NCI-H1436 treated with DMSO at 0.1 percent for 48 hours (cell line): ENCODE measurements at places on chromosomes 13 and 19.

GRCh38 chr19:40213882-40214570 lies 4.2 kb downstream of the TTC9B start:
- DNase-seq = no peak

- DNase-seq = no peak
Measured at GRCh38 chr13:37070145-37070695, 10.7 kb upstream of the SUPT20H start.

DNA sequence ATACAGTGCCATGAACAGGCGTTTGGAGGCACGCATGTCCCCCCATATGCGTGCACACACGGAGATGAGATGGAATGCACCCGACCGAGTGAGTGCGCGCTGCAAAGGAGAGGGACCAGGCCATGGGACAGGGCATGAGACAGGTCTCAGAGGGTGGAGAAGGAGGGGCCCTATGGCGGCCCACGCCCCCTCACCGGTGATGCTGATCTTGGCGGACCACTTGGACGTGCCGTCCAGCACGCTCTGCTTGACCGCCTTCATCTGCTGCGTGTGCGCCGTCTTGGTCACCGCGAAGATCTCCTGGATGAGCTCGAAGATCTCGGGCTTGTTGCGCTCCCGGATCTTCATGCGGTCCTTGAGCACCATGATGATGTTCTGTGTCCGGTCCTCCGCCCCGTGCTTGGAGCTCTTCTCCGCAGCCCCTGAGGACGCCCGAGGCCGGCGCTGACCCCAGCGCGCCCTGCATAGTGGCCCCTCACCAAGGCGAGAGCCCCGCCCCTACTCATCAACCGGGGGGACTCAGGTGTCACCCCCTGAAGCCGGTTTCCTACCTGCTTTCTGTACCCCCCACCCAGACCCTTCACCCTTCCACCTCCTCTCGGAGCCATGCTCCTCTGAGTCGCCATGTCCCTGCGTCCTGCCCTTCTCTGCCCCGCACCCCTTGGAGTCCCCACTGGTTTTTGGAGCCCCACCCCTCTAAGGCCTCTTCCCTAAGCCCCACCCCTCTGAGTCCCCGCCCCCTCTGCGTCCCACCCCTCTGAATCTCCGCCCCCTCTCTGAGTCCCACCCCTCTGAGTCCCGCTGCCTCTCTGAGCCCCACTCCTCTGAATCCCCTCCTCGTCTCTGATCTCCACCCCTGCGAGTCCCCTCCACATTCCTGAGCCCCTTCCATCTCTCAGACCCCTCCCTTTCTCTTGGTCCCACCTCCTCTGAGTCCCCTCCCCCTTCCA lies 40.8 kb downstream of the UNC13A start:
- no peak for DNase-seq

DNA sequence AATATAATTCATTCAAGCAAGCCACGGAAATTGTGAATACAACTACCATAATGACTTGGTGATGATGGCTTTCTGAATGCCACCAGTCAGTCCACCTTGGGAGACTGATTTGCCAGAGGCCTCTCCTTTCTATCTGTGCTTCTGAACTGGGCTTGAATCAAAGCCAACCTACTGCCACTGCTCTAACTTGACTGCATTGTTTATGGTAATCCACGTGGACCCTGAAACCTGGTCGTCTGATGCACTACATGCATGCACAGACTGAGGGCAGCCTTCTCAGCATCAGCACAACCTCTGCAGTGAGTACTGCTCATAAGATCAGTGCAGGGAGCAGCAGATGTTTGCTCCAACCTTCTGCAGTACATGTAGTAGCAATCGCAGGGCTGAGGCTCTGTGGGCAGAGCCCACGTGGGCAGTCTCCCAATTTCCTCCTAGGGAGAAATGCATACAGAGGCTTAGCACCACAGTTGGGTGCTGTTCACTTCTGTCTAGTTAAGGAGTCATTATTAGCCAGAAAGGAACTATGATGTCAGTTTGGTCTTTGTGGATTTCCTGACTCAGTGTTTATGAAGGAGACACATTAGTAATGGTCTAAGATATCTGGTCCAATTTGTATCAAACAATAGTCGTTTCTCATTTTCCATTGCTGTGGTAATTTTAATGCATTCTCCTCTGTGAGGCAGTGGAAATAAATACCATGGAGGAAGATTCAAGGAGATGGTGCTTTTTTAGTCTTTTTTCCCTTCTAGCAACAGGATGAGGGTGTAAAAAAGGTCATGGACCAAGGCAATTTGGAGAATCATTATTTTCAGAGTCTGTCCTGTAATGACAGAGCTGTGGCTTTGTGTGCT lies 82.5 kb downstream of the AKAP11 start:
- no peak for DNase-seq

- no peak for DNase-seq
Measured at GRCh38 chr13:97369261-97369893, 64.6 kb upstream of the RAP2A start.

- no peak for DNase-seq
Measured at GRCh38 chr19:33520844-33521479, 629 bp downstream of the PEPD start.

GRCh38 chr13:46753137-46753536 lies 43.8 kb downstream of the ESD start:
- DNase-seq = no peak

DNA sequence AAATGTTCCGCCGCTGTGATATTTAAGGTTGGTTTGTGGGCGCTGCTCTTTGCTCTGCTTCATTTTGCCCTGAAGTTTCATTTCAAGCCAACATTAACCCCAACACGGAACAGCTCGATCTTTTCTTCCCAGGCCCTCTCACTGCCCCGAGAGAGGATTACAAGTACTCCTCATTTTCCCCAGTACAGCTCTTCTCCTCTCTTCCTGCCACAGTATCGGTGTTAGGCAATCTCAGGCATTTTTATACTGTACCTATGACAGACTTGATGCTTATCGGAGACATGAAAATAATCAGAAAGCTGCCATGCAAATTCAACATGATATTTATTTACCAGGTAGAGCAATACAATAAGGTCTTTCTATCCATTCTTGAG lies 1.3 kb upstream of the EDNRB start:
- no peak for DNase-seq

GRCh38 chr19:34145741-34146202 lies 26.5 kb upstream of the LSM14A start:
- DNase-seq = no peak

DNA sequence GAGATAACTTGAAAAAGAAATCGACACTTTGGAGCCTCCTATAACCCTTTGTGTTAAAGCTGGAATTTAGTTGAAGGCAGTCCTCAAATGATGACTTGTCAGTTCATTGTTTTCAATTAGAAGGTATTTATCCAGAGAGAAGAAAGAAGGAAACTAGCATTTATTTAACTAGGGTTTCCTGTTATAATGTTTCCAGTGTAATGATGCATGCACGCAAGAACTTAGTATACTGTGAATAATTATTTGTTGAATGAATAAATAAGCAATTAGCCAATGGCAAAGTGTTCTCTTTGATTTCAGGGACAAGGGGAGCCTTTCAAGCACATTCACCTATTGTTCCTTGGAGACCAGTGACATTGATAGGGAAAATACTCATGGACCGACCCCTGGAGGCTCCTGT lies 307.4 kb downstream of the KLF5 start:
- DNase-seq = no peak

GRCh38 chr19:34997071-34997617 lies 3.0 kb upstream of the GRAMD1A start:
- DNase-seq = no peak

DNA sequence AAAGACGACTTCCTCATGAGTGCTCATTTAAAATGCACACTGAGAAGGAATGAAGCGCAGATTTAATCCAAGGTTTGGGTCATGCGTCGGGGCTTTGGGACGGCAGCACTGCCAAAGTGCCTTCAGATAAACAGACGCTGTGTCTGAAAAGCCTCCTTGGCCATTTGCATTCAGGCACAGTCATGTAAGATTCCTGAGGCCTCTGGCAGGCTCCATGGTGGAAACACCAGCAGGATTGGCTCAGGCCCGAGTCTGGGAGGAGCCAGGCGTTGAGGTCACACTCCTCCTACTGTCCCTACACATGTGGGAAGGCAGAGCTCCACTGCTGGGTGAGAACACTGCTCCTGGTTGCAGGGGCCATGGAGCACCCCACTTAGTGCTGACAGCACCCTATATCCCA lies 113.3 kb upstream of the KL start:
- DNase-seq = no peak

- no peak for DNase-seq
Measured at GRCh38 chr19:30878495-30878894, 470.7 kb downstream of the TSHZ3 start.
